PC-9 (cell line): ENCODE measurements at places on chromosomes 7 and 10. TPM values are rescaled to one million over a fixed set of nuclear protein-coding genes. Genes with fewer than 3 reads are reported as not detected.

GRCh38 chr7:4147926-4148620 is 534.0 kb upstream of the FOXK1 start:
- no peak overlapping the region for H3K4me3 ChIP-seq
- peaks cover 100% of the 10 kb centered on the region for H3K27me3 ChIP-seq
- H3K36me3 ChIP-seq = no peaks in the 10 kb centered on the region
- no peaks in the 10 kb centered on the region for H3K4me1 ChIP-seq
- no peak for DNase-seq
- no peak overlapping the region for H3K27ac ChIP-seq

- DNase-seq = peak; percentile 20
- no peak overlapping the region for H3K27ac ChIP-seq
- no peaks in the 10 kb centered on the region for H3K4me1 ChIP-seq
- H3K36me3 ChIP-seq = no peaks in the 10 kb centered on the region
- H3K4me3 ChIP-seq = no peak overlapping the region
- no peaks in the 10 kb centered on the region for H3K27me3 ChIP-seq
These were observed 44.5 kb downstream of the STARD3NL start for GRCh38 chr7:38222481-38223096.

DNA sequence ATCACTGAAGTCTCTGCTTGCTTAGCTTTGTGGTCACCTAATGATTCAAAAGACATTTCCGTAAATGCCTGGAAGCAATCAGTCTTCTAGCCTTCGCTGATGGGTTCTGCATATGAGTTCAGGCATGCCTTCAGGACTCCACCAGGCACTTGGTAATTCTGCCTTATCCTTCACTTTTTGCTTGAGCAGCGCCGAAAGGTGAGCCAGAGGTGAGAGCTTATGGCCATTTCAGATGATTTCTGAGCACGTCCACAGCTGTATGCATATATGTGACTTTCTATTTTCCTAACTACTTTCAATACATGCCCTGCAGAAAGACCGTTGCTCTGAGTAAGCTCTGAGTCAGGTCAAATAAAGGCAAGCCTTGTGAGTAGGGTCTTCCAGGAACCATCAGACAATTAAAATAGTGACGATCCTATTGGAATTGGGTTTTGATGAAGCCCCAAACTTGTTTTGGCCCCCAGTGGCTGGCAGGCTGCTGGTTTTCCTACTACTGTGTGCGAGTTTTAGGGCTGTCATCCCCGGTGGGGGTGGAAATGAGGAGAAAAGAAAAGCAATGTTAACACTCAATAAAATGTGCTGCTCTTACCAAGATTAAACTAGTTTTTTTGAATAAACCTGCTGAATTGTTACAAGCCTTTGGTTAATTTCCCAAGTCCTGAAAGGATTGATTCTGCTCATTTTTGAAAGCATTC is 154.4 kb upstream of the AKR1E2 start:
- H3K27ac ChIP-seq = no peak overlapping the region
- DNase-seq = no peak
- H3K4me1 ChIP-seq = no peaks in the 10 kb centered on the region
- H3K27me3 ChIP-seq = no peaks in the 10 kb centered on the region
- H3K36me3 ChIP-seq = no peaks in the 10 kb centered on the region

DNA sequence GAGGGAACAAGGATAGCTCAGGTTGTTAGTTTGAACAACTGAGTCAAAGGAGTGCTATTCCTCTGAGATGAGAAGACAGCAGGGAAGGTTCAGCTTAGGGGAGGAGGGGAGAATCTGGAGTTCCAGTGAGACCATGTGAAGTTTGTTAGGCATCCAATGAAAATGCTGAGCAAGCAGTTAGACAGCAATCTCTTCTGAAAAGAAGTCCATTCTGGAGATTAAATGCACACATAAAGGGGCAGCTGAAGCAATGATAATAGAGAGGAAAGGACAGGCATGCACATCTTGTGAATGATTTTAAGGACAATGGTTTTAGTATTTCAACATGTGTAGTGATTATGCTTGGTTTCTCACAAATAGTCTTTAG is 89.7 kb upstream of the GHITM start:
- H3K27me3 ChIP-seq = peaks cover 58% of the 10 kb centered on the region
- no peaks in the 10 kb centered on the region for H3K4me1 ChIP-seq
- DNase-seq = no peak

DNA sequence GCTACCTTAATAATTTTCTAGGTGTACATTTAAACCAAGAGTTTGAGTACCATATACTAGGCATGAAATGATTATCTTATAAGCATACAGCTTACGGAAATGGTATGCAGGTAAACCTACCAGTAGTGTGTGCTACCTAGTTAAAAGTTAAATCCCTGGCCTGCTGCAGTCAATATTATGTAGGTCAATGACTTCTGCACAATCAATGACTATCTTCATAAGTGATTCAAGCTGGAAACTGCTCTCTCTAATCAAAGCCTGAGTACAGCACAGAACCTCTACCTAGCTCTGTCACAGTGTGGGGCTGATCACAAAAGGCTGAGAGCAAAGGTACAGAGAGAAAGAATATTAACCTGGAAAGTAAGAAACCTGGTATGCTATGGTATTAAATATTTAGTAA is 733.7 kb downstream of the PCDH15 start:
- no peaks in the 10 kb centered on the region for H3K4me1 ChIP-seq
- H3K27me3 ChIP-seq = no peaks in the 10 kb centered on the region
- H3K4me3 ChIP-seq = no peak overlapping the region
- H3K27ac ChIP-seq = no peak overlapping the region
- DNase-seq = no peak

GRCh38 chr10:127195571-127196281 is 665 bp downstream of the INSYN2A start:
- H3K4me1 ChIP-seq = no peaks in the 10 kb centered on the region
- H3K27me3 ChIP-seq = no peaks in the 10 kb centered on the region
- H3K36me3 ChIP-seq = no peaks in the 10 kb centered on the region

DNA sequence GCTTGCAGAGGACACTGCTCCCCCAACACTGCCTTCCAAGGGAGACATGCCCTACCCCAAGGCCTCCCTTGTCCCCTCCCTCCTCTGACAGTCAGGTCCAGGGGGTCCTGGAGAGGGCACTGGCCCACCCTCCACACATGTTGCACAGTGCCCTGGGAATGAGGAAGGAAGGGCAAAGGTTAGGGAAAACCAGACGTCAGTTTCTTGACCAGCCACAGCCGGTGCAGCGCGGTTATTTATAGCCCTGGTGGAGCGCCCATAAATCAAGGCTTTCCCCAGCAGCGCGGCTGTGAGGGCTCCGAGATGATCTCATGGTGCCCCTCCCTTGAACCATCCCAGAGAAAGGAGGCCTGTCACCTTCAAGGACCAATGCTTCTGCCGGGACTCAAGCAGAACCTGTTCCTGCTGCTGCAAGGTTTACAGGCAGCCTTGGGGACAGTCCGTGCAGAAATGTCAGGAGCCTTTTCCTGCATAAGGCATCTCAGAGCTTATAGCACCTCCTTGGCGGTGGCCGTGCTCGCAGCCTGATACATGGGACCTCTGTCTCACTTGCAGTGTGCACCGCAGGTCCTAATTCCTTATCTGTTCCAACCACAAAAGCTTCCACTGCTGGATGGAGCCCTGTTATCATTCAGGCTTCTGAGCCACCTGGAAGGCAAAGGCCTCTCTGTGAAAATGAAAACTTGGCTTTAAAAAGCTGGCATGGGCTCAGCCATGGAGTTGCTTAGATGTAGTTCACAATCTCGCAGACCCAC is 127.3 kb downstream of the LHPP start:
- DNase-seq = no peak
- H3K27me3 ChIP-seq = no peaks in the 10 kb centered on the region
- H3K36me3 ChIP-seq = no peaks in the 10 kb centered on the region
- H3K27ac ChIP-seq = no peak overlapping the region

DNA sequence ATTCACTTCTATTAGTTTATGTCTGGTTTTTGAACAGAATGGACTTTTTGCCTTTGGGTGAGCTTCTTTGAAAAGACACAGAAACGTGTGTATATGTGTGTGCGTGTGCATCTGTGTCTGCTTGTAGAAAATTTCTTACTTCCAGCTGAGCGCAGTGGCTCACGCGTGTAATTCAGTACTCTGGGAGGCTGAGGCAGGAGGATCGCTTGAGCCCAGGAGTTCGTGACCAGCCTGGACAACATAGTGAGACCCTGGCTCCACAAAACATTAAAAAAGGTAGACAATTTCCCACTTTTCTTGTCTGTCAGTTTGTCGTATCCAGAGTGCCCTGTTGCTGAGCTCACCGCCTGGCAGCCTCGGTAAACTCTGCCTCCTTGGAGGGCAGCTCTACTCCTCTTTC is 25.4 kb downstream of the PPP2R2D start:
- H3K36me3 ChIP-seq = no peaks in the 10 kb centered on the region
- H3K27me3 ChIP-seq = no peaks in the 10 kb centered on the region
- no peak overlapping the region for H3K4me3 ChIP-seq
- no peak for DNase-seq

DNA sequence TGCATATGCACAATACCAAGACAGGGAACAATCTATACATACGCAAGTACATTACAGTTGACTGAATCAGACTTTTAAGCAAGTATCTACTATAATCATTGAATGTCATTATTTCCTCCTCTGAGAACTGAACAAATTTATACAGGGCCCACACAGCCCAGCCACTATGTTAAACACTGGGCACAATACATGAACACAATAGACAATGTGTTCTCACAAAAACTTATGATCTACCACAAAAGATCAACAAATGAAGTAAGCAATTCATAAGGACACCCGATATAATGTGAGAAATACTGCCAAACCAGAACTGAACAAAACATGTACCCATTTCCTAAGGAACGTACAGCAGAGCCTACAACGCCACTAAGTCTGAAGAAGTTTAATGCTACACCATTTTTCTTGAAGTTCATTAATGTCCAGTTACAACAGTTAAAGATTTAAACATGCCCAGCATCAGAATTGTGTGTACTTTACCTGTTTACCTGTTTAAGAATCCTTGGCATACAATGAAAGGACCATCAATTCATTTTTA is 31.5 kb downstream of the SHTN1 start:
- H3K4me1 ChIP-seq = peaks cover 21% of the 10 kb centered on the region
- no peak overlapping the region for H3K4me3 ChIP-seq
- H3K27ac ChIP-seq = no peak overlapping the region
- no peaks in the 10 kb centered on the region for H3K36me3 ChIP-seq

DNA sequence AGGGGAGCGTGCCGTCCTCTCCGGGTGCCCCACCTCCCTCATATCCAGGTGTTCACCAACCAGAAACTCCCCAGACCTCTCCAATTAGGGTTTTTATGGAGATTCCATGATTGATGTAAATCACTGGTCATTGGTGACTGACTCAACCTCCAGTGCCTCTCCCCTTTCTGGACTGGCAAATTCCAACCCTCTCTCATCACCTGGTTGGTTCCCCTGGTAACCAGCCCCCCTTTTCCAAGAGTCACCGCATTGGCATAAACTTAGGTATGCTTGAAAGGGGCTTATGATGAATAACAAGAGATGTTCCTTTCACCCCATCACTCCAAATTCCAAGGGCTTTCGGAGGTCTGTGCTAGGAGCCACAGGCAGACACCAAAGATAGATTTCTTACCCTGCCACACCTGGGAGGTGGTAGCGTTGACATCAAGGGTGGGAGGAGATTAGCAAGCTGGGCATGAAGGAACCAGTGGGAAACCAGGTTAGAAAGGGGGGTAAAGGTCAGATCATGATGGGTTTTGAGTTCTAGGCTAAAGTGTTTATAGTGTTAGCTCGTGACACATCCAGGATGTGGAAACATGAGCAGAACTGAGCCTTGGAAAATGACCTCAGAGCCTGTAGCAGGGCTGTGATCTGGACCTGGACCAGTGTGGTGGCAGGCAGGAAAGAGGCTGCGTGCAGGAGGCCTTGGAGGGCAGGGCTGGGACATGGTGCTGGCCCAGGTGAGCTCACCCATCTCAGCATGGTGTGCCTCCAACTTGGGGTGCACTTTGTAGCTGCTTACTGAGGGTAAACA is 45.1 kb downstream of the CAMK1D start:
- H3K27ac ChIP-seq = no peak overlapping the region
- H3K4me3 ChIP-seq = no peak overlapping the region
- H3K36me3 ChIP-seq = no peaks in the 10 kb centered on the region
- DNase-seq = no peak

DNA sequence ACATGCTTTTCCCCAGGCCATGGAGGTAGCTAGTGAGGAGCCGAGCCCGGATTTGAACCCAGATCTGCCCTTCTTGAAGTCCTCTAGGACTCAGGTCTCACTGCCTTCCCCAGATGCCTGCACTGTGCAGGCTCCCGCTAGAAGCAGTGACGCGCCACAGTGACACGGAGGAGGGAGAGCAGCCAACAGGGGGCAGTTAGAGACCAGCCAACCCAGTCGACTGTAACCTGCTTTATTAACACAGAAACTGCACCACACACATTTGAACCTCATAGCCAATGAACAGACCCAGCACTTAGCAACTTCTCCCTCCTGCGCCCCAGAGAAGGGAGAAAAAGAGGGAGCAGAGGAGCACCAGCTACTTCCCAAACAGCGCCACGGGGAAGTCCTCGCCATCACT is 27.4 kb downstream of the PILRA start:
- H3K27ac ChIP-seq = no peak overlapping the region
- H3K27me3 ChIP-seq = no peaks in the 10 kb centered on the region
- H3K4me3 ChIP-seq = no peak overlapping the region
- H3K36me3 ChIP-seq = no peaks in the 10 kb centered on the region

NPC1L1 gene
- total RNA-seq = 0.28 and 0.30 TPM in 2 replicates

SPAM1 gene
- total RNA-seq = not detected in 2 replicates

CCDC172 gene
- not detected in 2 replicates for total RNA-seq

NOD1 gene
- 16.5 and 20.5 TPM in 2 replicates for total RNA-seq
